Activated T-cell treated with anti-CD3 and anti-CD28 coated beads, Interleukin-2, amount 50 U/mL, for 4 hours (primary cell): ENCODE measurements at places on chromosomes 2 and 18.

GRCh38 chr18:73384246-73384645 is 516.5 kb upstream of the NETO1 start:
- no peak for DNase-seq

GRCh38 chr18:74115046-74115445 is 32.6 kb downstream of the FBXO15 start:
- DNase-seq, result no peak

DNA sequence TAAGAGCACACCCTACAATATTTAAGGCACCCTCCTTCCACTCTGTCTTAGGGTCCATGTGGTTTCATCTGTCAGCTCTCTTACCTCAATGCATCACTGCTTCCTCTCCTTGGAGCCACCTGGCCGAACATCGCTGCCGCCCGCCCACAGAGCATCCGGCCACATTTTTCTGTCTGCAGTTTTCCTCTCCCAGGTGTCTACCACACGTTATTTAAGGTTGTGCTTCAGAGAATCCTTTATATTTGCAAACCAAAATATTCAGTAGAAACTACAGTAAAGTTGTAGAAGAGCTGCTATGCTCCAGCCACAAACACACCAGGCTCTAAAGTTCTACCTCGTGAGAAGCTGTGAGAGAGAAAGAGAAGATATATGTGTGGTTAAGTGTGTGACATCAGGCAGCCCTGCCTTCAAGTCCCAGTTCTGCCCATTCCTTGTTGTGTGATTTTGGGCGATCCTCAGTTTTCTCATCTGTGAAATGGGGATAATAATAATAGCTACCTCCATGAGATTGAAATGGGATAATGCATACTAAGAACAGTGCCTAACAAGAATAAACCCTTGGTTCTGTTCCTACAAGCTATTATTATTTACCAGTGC is 4.9 kb upstream of the STK17B start:
- peak; percentile 82 for DNase-seq

DNA sequence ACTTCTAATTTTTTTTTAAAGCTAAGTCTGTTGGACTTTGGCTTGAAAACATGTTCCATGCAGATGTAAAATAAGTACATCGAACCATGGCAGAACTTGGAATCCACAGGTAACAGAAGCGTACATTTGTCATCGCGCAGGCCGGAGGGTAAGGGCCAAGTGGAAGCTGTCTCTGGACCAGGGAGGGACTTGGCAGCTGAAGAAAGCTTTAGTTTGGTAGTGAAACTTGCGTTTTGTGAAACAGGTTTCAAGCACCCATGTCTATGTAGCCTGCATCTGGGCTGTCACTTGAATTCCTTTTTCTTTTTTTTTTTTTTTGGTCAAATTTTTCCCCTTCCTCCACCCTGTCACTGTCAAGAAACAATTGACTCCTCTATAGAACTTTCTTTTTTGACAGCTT is 20.4 kb downstream of the GRHL1 start:
- DNase-seq, result no peak

DNA sequence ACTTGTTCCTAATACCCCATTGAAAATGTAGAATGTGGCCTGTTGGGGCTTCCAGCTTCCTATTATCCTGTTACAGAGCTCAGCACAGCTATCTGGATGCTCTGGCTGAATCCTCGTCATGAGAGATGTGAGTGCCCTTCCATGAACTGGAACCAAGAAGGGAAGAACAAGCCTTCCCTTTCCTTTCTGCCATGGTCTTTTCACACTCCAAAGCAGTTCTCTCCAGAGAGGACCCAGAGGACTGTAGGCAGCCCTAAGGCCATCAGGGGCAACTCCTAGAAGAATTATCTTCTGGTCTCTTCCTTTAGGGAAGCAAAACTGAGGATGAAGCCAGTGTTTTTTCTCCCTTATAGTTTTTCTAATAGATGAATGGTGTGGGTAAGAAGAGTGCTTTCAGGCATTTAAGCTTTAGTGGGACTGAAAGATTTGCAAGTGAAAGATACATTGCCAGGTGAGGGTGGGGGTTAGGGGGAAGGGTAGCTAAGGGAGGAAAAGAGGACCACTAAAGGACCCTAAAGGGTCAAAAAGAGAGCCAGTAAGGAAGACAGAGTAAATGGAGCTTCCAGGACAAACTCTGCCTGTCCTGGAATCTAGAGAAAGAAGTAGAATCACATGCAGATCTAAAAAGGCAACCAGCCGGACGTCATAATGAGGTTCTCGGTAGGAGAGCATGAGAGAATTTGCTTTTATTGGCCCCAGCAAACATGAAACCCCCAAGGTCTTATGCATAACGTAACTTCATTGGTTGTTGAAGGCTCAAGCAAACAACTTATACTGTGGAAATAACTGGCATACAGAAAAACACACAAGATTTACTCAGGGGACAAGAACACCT is 12.4 kb upstream of the XPO1 start:
- no peak for DNase-seq

DNA sequence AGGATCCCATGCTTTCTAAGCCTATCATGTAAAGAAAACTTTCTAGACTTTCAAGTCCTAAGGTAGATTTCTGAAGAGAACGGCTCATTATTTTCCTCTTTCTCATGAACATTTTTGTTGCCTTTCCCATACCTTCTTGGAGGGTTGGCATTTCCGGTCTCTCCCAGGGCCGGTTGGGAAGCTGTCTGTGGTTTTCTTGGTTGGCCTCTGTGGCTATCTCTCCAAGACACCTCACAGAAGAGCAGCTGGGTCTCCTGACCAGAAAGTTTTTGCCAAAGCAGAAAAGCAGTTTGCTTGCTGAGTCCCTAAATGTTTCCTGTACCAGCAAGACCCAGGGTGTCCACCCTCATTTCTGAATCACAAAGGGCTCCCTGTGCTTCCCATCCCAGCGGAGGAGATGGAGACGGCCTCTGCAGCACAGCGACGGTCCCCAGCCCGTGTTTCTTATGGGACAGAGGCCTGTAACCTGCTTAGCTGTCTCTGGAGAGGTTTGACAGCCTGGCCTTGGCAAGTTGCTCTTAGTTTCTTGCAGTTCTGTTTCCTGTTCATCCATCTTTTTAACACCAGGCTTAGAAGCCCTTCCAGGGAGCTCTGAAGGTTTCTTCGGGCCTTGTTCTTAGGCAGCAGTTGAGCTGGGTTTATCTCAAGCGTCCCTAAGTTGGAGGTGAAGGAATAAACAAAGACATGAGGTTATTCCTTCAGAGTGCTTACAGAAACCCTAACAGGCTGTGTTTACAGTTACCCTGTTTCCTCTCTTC is 39.8 kb downstream of the GREB1 start:
- no peak for DNase-seq

GRCh38 chr2:48249025-48249424 is 280.9 kb upstream of the STON1 start:
- no peak for DNase-seq

DNA sequence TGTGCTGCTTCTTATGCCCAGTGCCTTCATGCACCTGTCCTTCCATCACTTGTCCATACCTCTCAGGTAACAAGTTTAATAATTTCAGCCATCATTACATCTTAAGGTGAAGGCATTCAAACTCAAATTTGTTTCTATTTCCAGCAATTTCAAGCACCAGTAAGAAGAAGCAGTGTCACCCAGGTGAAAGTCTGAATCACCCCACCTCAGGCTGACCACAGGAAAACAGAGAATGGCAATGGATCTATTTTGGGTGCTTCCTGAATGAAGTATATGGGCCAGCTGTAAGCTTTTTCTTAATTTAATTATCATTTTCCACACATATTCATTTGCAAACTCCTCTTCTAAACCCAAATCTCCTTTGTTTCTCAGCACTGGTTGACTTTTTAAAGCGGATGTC is 372.7 kb upstream of the SOX11 start:
- no peak for DNase-seq

GRCh38 chr18:53601344-53601743 is 623.1 kb downstream of the MBD2 start:
- no peak for DNase-seq

DNA sequence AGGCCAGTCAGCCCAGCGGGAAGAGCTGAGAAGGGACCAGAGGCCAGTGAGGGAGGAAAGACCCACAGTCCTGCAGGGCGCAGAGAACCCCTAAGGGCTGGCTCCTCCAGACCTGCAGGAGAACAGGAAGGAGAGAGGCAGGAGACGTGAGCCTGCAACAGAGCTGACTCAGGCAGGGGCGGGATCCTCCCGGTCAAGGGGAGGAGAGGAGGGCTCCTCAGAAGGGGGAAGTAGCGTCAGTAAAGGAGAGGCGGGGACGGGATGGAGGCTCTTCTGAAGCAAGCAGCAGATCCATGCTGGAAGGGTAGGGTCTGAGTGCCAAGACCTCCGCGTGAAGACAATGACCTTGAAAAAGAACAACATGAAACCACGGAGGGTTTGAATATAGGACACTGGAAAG is 50.8 kb downstream of the TRABD2A start:
- DNase-seq, result no peak

GRCh38 chr2:67446491-67446911 is 49.4 kb downstream of the ETAA1 start:
- DNase-seq, result no peak

DNA sequence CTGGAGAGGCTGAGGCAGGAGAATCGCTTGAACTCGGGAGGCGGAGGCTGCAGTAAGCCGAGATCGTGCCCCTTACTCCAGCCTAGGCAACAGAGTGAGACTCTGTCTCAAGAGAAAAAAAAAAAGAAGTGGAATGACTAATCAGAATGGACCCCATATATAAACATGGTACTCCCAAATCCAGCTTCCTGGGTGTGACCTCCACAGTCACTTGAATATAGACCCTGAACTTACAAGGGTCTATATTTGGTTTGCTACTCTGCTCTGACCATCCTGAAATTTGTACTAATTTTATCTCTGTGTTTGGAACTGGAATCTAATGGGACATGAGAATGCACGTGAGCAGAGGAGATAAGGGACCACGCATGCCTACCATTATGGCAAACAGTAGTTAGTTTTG is 275.0 kb downstream of the TNS1 start:
- DNase-seq, result no peak

DNA sequence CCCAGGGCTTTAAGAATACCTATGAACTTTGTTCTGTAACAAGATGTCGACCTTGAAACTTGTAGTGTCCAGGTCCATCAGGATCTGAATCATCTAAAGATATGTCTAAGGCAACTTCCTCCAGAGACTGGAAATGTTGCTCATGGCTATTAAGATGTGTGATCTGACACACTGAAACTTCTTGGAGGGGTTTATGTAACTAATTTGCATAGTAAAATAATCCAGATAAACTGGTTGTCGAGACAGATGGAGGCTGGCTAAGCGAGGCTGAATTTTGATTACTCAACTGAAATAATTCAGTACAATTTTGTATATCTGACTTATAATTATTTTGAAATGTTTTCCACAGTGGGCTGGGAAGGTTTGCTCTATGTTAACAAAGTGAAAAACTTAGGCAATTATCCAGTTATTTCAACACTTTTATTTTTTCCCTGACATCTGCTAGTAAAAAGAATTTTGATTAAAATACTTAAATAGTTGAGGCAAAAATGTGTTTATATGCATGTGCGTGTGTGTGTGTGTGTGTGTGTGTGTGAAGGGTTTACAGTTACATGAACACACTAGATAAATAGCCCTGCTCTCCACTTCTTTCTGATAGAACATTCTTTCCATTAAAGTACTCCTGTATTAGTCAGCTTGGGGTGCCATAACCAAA is 11.4 kb upstream of the MAP3K20 start:
- DNase-seq, result no peak

GRCh38 chr2:233402346-233402745 is 48.1 kb downstream of the DGKD start:
- no peak for DNase-seq

GRCh38 chr2:28692411-28692810 is 59.2 kb upstream of the PPP1CB start:
- DNase-seq, result no peak

GRCh38 chr2:121833358-121833723 is 77.9 kb downstream of the TSN start:
- no peak for DNase-seq

- no peak for DNase-seq
Measured at GRCh38 chr2:203016716-203017115, 2.0 kb downstream of the NBEAL1 start.

DNA sequence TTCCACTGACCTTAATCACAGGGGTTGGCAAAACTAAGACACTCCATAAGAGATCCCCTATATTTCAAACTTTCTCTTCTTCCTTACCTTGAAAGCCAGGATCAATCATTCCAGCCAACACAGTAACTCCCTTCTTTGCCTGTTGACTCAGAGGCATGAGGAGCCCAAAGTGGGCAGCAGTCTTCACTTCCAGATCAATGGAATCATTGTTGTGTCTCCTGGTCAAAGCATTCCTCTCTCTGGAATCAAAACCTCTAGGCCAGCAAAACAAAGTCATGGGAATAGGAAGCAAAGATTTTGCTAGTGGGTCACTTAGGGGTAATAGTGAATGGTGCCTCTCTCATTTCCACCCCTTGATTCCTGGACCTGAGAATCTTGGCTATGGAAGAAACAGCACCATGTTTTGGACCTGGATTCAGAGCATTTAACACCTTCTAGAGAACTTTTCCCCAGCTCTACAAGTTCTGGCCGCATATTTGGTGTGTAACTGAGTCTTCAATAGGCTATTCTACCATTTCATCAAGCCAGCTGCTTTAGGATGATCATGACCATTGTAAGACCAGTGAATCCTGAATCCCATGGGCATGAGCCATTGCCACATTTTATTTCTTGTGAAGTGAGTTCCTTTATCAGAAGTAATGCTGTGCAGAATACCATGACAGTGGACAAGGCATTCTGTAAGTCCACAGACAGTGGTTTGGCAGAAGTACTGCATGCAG is 65.7 kb upstream of the SERPINE2 start:
- DNase-seq, result no peak
